Right cardiac atrium (tissue), 5 donors: ENCODE measurements at places on chromosomes 4 and X.

DNA sequence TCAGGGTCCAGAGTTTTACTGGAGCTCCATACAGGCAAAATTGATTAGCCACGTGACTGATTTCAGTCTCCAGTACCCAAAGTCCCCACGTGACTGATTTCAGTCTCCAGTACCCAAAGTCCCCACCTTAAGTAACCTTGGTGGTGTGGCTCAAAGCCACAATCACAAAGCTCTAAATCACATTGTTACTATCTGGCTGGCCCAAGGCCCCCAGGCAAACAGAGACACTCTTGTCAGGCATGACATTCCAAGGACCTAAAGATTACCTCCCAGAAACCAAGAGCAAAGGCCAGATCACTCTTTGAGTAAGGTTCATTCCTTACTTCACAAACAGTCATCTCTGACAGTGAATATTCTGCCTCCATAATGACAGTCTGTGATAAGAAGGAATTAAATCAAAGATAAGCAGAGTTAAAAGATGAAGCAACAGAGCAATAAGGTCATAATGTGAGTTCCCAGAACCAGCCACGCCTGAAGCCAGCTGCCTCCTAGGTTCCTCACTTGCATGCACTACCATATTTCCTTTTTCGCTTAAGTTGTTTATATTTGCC, 78.5 kb downstream of the ANXA3 start:
- peak; percentile 61 for DNase-seq

DNA sequence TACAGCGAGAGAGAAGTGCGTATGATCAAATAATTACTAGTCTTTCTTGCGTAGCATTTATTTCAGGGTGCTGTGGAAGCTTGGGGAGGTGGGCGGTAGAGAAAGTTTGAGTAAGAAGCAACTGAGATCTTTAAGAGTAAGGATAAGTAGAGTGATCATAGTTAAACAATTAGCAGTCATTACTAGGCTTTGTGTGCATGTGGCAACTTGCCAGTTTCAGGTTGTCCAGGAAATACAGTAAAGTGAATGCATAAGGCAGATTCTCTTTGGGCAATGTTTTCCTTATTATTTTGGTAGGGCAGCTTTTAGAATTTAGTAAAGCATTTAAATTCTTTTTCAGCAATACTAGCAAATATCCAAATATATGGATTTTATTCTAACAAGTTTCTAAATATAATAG, 57.0 kb downstream of the HPGDS start:
- DNase-seq: no peak

DNA sequence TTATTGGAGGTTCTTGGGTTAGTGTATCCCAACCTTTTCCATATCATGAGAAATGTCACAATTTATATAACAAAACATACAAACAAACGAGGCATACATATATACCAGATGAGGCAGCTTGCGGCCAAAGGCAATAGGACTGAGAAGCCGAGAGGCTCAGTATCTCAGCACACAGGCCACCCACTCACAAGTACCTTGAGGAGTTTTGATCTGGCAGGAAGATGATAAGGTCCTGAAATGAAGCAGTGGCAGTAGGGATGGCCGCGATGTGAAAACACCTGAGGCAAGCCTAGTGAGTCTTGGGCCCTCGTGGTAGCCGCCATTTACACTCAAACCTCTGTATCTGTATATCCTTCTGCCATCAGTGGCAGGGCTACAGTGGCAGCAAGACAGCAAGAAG, 55.3 kb upstream of the PRPS1 start:
- DNase-seq: no peak

DNA sequence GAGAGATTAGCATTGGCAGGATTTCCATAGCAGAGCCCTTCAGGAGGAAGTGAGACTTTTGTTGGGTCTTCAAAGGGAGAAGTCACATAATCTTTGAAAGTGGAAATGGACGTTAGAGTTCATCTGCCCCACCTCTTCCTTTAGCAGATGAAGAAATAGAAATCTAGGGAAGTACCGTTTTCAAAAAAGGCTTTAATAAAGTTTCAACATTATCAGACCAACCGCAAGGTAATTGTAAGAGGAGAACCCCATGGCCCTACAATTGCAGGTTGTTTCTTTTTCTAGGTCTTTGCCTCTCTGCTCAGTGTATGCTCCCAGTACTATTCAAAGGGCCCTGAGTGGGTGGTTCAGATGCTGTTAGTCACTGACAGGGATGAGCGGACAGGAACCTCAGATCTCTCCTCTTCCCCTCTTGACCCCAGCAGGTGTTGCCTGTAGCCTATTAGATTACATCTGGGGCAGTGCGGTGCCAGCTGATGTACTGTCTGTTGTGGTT, 48.6 kb upstream of the AP1S2 start:
- DNase-seq: no peak

GRCh38 chr4:80913381-80913780, 117.1 kb upstream of the BMP3 start:
- peak; percentile 39 for DNase-seq

DNA sequence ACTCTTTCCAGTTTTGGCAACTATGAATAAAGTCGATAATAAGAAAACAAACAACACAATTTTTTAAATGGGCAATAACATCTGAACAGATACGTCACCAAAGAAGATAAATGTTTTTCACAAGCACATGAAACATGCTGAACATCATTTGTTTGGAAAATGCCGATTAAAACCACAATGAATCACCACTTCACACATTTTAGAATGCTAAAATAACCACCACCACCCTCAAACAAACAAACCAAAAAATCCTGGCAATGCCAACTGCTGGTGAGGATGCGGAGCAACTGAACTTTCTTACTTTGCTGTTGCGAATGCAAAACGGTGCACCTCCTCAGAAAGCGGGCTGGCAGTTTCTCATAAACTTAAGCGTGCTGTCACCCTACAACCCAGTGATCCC, 115.9 kb downstream of the NSUN7 start:
- no peak for DNase-seq

GRCh38 chr4:152224721-152225420, 311.0 kb downstream of the FBXW7 start:
- DNase-seq: no peak

GRCh38 chrX:46029777-46030176, 515.4 kb downstream of the ZNF674 start:
- DNase-seq: no peak

DNA sequence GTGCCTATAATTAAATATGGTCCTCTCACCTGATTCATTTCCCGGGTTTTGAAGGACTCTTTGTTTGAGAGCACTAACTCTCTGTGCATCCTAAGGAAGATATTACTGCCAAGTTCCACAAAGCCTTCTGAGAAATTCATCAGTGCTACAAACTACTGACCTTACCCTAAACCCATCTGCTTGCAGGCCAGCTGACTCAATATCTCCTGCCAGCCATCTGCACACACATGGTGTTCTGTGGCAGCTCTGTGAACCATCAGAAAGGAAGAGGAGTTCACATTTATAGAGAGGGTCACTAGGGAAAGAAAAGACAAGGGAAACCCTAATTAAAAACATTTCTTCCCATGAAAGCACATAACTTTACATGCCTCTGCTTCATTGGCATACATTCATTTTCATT, 156.7 kb downstream of the ATP10D start:
- no peak for DNase-seq

DNA sequence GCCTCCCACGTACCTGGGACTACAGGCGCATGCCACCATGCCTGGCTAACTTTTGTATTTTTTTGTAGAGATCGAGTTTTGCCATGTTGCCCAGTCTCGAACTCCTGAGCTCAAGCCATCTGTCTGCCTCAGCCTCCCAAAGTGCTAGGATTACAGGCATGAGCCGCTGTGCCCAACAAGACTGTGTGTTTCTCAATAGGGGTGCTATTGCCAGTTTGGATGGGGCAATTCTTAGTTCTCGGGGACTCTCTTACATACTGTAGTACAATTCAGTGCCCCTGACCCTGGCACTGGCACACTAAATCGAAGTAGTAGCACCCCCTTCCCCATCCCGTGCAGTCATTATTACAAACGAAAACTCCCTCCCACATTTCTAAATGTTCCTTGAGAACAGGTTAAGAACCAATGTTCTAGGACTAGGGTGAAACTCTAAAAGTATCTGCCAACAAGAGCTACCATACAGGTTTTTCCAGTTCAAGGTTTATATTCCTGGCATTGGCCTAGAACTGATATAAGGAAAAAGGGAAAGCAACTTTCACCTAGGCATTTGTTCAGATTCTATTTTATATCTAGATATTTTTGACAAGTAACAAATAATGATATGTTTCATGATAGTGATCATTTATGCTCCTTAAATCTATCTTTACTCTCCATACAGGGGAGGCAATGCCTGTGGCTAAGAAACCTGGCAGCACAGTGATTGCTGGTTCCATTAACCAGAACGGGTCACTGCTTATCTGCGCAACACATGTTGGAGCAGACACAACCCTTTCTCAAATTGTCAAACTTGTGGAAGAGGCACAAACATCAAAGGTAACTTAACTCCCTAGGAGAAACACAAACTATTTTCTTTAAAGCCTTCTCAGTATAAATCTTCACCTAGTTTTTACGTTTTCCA, 50.4 kb upstream of the PGAM4 start:
- no peak for DNase-seq

GRCh38 chr4:23876418-23877089, 13.3 kb downstream of the PPARGC1A start:
- no peak for DNase-seq

GRCh38 chr4:177574446-177574845, 132.2 kb upstream of the AGA start:
- DNase-seq: no peak

DNA sequence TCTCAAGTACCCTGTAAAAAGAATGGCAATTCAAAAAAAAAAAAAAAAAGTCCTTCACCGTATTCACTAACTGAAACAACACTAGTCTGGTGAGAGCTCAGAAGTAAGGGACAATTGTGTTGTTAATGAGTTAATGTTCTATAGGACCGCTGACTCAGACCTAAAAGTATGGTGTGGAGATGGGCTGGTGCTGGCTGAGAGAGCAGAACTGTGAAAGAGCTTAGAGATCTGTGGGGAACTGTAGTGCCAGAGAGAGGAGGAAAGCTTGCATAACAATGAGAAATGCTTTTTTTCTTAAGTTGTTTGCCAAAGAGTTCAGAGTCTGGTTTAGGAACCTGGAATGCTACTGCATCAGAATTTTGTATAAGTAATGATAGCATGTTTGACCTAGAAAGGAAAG, 65.1 kb downstream of the LHFPL1 start:
- no peak for DNase-seq

- no peak for DNase-seq
Measured at GRCh38 chr4:100372432-100372831, 145.4 kb downstream of the EMCN start.

GRCh38 chrX:20067709-20068561, 48.8 kb downstream of the MAP7D2 start:
- DNase-seq: peak; percentile 76
